ENCODE measurements at places on chromosomes 3 and 15.
A peak's percentile ranks its signal among the peaks of the same experiment; 100 is the strongest.

GRCh38 chr15:80876348-80876674 is 97.1 kb downstream of the CEMIP start:
- no peak for DNase-seq

DNA sequence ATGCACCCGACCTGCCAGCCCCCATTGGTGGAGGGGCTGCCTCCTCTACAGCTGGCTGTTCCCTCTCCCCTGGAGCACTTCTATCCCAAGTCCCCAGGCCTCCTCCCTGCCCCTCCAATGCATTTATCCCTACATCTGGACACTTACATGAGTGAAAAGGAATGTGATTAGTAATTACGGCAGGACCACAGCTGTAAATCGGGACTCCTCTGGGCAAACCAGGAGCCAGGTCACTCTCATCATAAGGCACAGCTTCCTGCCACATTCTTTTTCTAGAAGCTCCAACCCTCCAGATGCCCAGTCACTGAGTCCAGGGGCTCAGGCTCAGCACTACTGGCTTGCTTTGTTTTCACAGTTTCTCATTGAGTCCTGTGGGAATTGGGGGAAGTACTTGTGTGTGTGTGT is 54.3 kb downstream of the IL20RB start:
- no peak for DNase-seq

DNA sequence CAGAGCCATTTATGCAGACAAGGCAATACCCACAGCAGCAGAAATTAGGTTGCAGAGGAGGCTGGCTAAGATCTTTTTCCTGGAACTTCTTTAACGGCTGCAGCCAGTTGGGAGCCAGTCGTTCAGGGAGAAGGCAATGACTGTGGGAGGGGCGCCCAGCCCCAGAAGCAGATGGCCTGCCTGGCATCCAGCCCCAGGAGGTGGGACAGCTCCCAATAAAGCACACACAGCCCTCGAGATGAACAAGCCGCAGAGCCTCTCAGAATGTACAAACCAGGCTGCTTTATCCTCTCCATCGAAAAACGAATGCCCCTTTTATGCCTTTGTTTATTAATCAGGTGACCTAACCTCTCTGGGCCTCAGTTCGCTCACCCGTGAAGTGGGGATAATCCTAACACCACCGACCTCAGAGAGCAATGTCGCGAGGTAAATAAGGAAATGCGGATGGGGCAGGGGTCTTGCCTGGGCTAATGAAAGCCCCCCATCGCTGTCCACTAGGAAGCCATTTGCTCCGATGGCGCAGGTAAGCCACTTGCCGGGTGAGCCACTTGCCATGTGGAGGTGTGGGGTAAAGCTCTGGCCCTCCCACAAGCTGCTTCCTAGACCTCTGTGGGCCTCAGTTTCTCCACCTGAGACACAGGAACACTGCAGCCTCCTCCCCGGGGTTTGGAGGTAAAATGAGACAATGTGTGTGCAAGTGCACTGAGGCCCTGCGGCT is 35.8 kb downstream of the MGLL start:
- no peak for DNase-seq

GRCh38 chr3:157376603-157377300 is 59.9 kb upstream of the PTX3 start:
- DNase-seq, result no peak

DNA sequence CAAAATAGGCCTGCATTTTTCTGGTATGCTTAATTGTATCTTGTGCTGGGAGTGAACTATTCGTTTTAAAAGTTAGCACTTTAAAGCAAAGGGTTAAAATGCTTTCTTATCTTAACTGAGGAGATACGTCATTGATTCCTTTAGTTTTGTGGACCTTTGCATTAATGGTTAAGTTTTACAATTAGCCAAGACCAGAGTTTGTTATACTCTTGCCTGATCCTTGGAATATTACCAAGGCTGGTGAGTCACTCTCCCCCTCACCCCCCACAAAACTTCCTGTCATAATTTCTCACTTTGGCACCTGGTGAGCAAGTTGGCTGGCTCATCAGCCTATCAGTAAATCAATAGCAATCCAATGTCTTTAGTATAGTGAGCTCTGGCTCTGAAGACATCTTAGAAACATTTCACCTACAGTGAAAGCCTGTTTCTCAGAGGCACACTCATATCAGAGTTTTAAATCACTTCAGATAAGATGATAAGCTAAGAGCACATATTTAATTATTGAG is 26.7 kb downstream of the SLC2A2 start:
- DNase-seq, result no peak

- no peak for DNase-seq
These were observed 14.6 kb upstream of the GRIP2 start for GRCh38 chr3:14554715-14555114.

- DNase-seq, result no peak
These were observed 135.7 kb downstream of the FOXP1 start for GRCh38 chr3:71447803-71448202.

DNA sequence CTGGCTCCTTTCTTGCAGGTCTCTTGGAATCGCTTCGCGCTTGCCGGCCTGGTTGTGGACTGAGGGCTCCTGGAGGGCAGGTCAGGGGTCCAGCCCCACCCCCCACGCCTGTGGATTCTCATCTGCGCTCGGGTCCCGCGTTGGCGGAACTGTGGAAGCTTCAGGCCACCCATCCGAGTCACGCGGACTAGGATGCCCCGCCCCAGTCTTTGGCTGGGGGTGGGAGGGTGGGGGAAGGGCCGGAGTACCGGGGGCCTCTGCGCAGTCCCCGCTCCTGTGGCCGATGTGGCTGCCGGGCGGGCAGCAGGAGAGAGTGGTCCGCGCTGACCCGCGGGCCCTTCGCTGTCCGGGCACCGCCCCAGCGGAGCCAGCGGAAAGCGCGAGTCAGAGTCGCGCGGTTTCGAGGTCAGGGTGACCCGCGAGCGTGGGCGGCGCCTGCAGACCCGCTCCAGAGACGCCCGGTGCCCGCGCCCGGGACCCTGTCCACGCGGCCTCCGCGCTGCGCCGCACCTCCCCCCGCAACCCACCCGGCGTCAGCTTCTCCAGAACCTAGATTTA is 114.2 kb downstream of the KLF13 start:
- peak; percentile 56 for DNase-seq

GRCh38 chr3:46078712-46079400 is 51.6 kb upstream of the XCR1 start:
- peak; percentile 95 for DNase-seq

- peak; percentile 38 for DNase-seq
These were observed at the start of gene PRSS50 for GRCh38 chr3:46717447-46718231. Gene PRSS50 (minus strand): TSS chr3:46717869. CDS start chr3:46717824, 45 bp downstream.

DNA sequence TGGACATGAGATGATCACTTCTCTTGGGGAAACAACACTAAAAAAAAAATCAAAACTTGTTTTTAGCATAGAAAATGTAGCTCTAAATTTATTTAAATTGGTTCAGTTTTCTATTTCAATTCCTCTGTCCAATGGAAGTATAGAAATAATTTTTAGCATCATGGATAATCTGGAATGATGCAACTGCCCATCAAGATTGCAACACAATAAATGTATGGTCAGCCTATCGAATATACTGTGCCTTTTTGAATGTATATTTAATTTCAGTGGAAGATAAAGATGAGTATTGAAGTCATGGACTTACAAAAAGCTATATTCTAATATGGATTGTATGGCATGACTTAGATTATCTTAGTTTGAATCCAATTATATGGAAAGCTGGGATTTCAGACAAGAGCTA is 906.7 kb downstream of the IGSF11 start:
- no peak for DNase-seq
